ENCODE measurements at places on chromosomes 3 and 15.

- DNase-seq: no peak
These were observed 42.3 kb downstream of the PSMD6 start for GRCh38 chr3:63980830-63981498.

DNA sequence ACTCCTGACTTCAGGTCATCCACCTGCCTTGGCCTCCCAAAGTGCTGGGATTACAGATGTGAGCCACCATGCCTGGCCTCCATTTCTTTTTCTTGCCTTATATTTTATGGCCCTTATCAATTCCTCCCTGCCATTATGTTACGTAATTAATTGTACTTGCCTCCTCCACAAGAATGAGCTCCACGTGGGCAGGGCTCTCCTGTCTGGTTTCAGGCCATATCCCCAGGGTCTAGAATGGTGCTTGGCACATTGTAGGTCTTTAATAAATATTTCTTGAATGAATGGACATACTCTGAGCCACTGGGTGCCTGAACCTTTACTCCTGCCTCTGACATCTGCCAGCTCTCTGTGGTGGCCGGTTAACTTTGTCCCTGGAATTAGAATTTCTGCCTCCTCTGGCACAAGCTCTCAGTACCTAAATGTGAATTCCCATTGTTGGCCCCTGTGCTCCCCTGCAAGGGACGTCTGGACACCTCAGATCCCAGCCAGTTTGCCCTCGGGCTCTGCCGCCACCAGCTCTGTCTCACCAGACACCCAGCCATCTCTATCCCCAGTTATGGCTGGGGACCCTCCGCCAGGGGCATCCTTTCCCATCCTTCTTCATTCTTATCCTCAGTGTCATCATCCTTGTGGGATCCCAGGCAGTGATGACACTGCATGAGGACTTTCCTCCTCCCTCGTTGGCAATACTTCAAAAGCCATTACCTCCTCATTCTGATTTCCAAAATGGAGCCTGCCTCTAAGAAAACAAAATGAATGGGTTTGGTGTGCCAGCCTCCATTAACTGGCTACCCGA is 165.6 kb upstream of the SMAD3 start:
- no peak for DNase-seq

GRCh38 chr3:64489361-64490044 is 198.3 kb downstream of the ADAMTS9 start:
- no peak for DNase-seq

DNA sequence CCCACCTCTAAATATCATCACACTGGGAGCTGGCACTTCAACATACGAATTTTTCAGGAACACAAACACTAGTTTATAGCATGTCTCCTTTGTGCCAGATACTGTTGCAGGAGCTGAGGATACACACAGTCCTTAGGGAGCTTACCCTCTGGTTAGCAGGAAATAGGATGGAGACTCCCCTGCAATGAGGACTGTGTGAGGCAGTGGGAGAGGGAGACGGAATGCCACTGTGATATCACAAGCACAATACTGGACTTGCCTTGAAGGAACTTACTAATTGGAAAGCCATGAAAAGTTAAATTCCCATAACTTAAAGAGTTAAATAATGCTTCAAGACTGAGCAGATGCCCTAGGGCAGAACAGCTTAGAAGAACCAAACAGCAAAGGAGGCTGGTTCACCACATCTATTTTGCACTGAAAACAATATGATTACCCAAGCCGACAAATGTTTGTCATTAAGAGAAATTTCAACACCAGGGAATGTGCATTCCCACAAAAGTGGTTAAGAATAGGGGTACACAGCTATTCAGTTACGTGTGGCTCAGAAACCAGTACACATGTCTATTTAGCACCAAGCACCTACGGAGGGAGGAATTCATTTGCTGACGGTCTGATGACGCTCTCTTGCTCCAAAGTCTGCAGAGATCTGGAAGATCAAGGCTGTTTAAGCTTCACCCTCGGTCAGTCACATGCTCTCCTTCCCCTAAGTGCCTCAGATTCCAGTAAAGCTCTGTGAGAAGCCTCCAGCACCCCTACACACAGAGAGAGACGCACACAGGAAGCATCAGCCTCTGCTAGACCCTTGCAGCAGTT is 5.2 kb downstream of the TBC1D2B start:
- DNase-seq: peak; percentile 62

Data from stimulated activated CD4-positive, alpha-beta T cell treated with anti-CD3 and anti-CD28 coated beads, Interleukin-2, amount 100 ng/mL, for 4 hours (primary cell).